ENCODE measurements at places on chromosomes 2 and 18.

GRCh38 chr2:108145557-108146326 is 94.0 kb upstream of the SULT1C3 start:
- DNase-seq, result no peak

GRCh38 chr2:203820969-203821368 is 46.6 kb upstream of the CTLA4 start:
- DNase-seq, result no peak

GRCh38 chr2:33510586-33510968 is 34.1 kb downstream of the RASGRP3 start:
- DNase-seq, result no peak

DNA sequence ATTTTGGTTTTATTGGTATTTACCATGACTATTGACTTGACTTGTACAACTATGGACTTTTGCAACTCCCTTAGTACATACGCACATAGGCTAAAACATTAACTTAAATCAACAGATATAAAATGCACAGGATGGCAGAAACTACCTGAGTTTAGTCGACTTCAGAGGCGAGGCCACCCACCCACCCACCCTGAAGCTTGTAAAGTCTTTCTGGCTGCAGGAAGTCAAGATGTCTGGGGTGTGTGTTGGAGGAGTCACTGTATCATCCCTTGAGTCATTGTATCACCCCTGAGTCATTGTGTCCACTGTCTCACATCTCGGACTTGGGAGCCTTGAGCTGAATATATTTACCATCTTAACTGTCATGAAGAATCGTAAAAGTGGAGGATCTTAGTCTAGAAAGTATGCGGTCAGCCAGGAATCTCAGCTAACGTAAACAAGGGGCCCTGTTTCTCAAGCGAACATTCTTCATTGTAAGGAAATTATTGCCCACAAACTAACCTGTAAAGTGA is 140.0 kb upstream of the ST6GAL2 start:
- DNase-seq, result no peak

GRCh38 chr18:44466997-44467396 is 213.7 kb upstream of the SETBP1 start:
- no peak for DNase-seq

GRCh38 chr18:61681065-61681464 is 211.7 kb downstream of the RNF152 start:
- no peak for DNase-seq

GRCh38 chr2:82636402-82637020 is 1822.6 kb downstream of the SUCLG1 start:
- no peak for DNase-seq

DNA sequence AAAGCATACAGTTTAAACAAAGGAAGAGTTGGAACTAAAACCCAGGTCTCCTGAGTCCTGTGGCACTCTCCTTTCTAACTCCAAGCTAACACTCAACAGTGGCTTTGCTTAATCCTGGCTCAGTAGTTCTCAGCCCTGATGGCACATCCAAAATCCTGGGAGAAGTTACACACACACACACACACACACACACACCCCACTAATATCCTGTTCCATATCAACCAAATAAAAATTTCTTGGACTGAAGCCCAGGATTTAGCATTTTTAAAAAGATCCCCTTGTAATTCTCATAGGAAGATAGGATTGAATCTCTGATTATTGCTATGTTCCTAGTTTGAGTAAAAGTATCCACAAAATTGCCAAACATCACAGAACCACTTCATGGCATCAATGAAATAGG is 136.1 kb upstream of the RIOK3 start:
- DNase-seq, result no peak

DNA sequence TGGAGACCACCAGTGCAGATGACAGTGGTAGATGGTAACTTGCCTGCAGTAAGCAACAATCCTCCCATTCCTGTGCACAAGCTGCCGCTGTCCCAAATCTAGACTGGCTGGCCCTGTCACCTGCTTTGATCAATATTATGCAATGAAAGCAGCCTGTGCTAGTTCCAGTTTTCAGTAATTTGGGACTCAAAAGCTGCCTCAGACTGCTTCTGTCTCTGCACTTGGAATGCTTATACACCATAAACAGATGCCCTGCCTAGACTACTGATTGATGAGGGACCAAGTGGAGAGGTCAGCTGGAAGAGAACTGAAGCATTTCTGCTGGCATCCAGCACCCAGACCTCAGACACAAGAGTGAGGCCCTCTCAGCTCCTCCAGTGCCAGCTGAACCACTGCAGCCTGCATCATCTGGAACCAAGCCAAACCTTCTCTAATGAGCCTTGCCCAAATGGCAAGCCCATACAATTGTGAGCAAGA is 24.9 kb downstream of the CCBE1 start:
- DNase-seq, result no peak

DNA sequence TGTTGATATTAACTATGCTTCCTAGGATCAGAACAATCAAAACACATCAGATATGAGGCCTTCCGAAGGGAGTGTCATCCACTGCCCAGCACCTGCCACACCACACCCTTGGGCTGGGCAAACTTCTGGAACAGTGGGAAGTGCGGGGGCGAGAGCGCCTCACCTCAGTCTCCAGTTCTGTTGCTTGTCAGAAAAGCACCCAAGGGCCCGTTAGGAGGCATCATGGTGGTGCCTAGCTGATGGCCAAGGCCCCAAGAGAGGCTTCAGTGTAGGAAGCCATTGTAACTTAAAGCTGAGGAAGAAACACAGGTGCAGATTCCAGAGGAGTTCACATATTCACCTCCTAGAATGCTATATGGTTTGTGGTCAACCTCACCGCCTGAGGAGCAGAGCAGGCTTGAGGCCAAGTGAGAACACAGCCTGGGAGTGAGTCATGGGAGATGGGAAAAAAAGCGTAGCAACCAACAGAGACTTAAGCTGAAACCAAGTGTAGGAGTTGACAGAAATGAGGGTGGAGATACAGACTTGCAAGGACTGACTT is 85.1 kb upstream of the ATL2 start:
- DNase-seq, result peak; percentile 14

DNA sequence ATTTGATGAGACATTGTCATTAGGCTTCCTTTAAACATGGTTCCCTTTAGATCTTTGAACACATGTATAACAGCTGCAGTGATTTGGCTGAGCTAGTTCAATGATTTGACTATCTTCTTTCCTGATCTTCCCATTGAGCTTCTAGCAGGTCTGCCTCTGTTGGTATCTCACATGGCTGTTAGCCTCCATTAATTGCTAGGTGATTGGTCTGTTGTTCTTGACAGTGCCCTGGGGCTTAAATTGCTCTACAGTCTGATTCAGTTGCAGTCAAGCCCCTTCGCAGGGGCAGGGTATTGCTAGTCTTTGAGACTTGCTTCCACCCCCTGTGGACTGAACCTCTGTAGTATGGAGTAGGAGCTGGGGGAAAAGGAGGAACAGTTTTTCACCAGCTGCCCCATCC is 24.1 kb downstream of the SKA1 start:
- DNase-seq, result no peak

DNA sequence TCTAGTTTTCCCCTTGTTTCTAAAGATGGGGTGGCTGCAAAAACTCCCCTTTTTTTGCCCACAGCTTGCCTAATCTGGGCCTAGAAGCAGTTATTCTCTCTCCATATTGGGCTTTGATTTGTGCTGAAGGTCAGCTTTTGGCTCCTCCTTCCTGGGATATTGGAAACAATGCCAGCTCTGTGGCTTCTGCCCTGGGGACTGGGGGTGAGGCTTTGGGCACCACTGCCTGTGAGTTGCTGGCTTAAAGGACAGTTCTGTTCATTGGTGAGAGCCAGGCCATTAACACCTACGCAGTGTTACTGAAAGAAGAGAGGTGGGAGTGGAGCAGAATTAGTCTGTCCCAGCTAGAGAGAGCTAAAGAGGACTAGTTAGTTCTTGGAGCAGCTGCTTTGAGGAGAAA is 4.3 kb downstream of the UBXN2A start:
- no peak for DNase-seq

DNA sequence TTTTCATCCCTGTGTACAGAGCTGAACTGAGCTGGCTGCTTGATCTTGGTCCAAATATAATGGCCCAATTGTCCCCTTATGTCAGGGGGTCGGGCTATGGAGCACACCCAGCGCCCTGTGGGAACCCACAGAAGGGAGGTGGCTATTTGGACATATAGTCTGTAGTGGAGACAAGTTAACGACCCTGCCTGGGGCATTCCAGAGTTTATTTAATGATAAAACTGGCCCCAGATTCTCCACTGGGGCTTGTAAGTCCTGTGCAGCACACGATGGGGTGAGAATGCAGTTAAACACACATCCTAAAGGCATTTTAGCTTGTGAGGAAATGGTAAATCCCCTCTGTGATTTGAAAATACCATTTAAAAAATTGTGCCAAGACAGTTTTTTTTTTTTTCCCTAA is 72.9 kb downstream of the QPCT start:
- DNase-seq, result no peak

GRCh38 chr2:181354626-181355025 is 102.6 kb upstream of the ITGA4 start:
- no peak for DNase-seq

- DNase-seq, result no peak
These were observed 384.0 kb downstream of the NBAS start for GRCh38 chr2:15177103-15177502.

GRCh38 chr2:64478502-64479230 is 24.7 kb downstream of the LGALSL start:
- DNase-seq, result no peak

GRCh38 chr18:21281603-21282002 is 39.6 kb downstream of the GREB1L start:
- no peak for DNase-seq

DNA sequence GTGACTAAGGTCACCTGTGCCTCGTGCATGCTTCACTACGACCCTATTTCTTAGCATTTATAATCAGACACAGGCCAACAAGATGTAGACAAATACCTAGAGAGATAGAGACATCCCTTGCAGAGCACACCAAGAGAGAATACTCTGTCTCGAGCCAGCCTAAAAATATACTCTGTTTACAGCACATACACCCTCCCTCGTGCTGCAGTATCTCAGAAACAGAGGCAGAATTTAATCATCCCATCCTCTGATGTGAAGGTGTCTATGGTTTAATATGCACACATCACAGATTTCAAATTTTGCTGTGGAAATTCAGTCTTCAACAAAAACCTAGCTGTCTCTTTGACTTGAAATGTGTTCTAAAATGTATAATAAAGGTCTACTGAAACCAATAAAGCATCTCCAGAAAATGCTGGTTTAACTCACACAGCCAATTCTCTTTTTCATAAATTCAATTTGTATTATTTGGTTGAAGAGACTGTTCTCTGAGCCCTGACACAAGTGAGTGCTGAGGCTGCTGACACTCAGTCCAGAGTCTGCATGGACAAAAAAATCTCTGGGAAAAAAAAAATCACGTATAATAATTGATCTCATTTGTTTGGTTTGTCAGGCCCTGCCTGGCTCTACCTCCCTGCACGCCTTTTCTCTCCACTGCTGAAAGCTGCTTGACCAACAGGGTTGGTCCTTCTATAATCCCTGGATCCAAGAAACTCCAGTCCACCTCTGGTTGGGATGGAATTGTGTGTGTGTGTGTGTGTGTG is 142.0 kb upstream of the FSHR start:
- no peak for DNase-seq

DNA sequence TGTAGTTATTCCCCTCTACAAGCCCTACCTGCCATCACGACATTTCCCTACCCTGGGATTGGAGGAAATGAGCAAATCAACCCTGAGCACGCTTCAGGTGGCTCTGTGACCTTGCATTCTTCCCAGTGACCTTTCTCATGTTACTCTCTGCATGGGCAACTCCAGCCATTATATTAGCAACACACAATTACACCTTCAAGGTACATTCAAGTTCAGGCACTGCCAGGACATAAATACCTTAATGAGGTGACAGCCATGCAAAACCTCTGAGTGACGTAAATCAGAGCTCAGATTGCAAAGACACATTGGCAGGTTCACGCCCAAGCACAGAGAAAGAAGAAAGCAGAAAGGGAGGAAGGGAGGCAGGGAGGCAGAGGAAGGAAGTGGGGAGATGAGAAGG is 68.7 kb upstream of the ALK start:
- no peak for DNase-seq

- DNase-seq, result no peak
These were observed 33.2 kb upstream of the FHL2 start for GRCh38 chr2:105432044-105432399.

- no peak for DNase-seq
These were observed 18.2 kb downstream of the IFIH1 start for GRCh38 chr2:162300266-162300665.

DNA sequence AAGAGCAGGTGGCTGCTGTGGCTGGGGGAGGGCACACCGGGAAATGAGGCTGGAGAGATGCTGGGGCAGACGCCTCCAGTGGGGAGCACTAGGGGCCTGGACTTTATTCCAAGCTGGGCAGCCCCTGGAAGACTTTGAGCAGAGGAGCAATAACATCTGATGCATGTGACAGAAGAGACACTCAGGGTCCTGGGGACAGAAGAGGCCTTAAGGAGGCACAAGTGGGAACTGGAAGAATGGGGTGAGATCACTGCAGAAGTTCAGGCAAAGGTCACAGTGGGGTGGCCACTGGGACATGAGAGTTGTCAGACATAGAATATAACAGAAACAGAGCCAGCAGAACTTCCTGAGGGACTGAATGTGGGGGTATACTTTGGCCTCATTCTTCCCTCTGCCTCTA is 24.0 kb downstream of the TGFA start:
- no peak for DNase-seq

GRCh38 chr2:237539681-237540080 is 26.7 kb upstream of the PRLH start:
- no peak for DNase-seq

- DNase-seq, result no peak
These were observed 426.2 kb downstream of the NCKAP5 start for GRCh38 chr2:133142087-133142486.

DNA sequence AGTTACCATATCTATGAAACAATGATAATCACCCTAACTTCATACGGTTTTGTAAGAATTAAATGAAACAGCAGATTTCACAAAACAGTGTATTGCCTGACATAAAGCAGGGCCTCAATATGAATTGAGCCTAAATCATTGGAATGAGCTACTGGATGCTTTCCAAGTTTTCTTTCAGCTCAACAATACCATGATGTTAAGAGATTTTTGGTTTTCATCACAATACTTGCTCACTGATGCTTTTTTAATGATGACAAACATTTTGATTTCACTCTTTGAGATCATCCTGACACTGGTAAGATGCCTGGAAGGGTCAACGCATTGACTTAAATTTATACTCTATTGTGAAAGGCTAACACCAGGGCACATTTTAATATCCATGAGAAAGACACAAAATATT is 377.5 kb downstream of the ZNF521 start:
- no peak for DNase-seq

DNA sequence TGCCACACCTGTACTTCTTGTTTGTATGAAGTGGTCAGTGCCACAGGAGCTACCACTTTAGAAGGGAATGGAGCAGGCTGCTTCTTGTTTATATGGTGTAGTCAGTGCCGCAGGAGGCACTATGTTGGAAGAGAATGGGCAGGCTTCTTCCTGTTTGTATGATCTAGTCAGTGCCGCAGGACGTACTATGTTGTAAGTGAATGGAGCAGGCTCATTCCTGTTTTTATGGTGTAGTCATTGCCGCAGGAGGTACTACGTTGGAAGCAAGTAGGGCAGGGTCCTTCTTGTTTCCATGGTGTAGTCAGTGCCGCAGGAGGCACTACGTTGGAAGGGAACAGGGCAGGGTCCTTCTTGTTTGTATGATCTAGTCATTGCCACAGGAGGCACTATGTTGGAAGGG is 27.3 kb downstream of the TPO start:
- DNase-seq, result no peak

GRCh38 chr2:33190393-33190937 is 243.7 kb downstream of the LTBP1 start:
- DNase-seq, result no peak

All from SW 1271 (cell line).